ENCODE measurements at places on chromosomes 13 and 19. TPM values are rescaled to one million over a fixed set of nuclear protein-coding genes. Genes with fewer than 3 reads are reported as not detected.

DNA sequence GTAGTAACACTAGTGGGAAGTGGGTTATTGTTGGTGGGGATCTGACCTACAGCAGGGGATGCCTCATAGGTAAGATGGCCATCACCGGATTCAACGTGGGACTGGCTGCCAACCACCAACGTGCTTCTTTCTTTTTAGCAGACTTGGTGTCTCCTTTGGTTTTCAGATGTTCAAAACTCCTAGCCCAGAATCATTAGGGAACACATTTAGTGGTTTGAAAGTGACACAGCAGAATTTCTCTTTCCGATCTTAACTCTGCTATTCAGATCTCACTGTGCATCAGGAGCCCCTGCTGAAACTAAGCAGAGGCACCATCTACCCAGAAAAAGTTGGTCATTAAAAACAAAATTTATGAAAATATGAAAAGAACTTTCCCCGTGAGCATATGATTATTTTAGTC is 36.7 kb upstream of the PCDH8 start:
- DNase-seq: no peak

GRCh38 chr13:114054264-114054663 is 78.2 kb downstream of the RASA3 start:
- no peak for DNase-seq

- no peak for DNase-seq
Measured at GRCh38 chr13:58018865-58019264, 387.3 kb downstream of the PCDH17 start.

DNA sequence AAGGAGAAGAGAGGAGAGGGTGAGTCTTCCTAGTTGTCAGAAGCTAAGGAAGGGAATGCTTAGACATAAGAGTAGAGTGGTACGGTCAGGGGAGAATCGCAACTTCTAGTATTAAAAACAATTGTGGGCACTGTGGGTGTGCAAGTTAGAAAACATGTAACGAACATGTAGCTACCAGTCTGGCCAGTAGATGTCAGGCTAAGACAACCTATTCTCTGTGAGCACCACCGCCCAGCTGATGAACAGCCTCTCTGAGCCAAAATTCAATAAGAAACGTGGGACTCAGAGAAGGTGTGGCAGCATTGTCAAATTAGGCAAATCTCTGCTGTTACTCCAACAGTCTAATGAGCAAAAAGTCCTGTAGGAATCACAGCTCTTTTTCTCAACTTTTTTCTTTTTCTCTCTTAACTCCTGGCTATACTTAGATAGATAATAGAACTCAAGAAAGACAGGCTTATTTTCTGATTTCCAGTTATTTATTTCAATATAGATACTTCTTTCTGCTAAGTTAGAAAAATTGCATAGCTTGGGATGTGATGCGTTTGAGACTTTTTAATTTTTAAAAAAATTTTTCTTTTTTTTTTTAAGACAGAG is 186.2 kb downstream of the USP12 start:
- DNase-seq: no peak

DNA sequence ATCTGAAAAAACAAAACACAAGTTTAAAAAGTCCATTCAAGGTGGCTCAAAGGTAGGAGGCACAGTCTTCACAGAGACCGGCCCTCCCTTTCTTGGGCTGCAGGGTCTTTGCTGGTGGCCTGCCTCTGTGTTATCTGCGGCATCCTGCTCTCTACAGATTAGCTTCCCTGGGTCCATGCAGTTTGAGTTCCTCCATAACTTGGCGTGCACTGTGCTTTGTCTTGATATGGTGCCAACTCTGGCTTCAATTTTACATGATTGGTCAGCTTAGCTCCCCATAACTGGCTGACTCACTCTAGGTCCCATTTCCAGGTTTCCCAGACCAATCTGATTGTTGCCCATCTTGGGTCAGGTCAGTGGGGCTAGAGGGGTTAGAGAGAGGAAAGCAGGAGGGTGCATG is 41.8 kb downstream of the TPT1 start:
- no peak for DNase-seq

DNA sequence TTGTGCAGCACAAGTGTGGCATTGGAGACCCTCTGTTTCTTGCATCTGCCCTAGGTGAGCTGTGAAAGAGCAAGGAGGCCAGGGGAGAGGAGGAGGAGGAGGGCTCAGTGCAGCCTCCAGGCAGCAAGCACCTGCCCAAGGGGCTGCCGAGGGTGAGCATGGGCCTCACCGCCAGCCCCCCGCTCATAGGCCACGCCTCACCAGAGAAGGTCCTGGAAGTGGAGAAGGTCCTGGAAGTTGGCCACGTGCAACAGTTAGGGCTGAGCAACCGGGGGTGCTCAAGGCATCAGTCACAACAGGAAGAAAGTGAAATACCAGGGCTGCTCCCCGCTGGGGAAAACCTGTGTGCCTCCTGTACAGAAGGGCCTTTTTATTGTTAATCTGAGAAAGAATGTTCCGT is 168.9 kb downstream of the TEX29 start:
- DNase-seq: no peak

DNA sequence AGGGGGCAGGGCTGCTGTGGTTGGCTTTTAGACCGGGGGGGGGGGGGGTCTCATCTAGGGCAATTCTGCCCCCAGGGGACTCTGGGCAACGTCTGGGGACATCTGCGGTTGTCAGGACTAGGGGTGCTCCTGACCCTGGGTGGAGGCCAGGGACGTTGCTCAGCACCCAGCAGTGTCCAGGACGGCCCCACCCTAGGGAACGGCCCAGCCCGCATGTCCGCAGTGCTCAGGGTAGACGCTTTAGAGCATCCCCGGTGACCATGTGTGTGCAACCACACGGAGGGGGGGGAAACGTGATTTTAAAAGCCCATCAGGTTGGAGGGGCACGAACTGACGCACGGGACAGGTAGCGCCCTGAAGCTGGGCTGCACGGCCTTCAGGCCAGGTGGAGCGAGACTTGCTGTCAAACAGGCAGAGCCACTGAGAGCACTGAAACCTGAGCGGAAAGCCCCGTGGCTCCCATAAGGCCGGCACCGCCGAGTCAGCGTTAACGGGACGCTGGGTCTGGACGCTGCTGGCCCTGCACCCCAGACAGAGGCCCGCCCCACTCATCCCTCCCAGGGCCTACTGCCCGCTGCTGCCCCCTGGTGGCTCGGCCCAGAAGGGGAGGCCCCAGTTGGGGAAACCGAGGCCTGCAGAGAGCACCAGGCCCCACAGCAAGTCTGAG is 8.3 kb downstream of the CACTIN start:
- DNase-seq: no peak

GRCh38 chr19:41133260-41133659 is 19.0 kb downstream of the CYP2F1 start:
- DNase-seq: no peak

DNA sequence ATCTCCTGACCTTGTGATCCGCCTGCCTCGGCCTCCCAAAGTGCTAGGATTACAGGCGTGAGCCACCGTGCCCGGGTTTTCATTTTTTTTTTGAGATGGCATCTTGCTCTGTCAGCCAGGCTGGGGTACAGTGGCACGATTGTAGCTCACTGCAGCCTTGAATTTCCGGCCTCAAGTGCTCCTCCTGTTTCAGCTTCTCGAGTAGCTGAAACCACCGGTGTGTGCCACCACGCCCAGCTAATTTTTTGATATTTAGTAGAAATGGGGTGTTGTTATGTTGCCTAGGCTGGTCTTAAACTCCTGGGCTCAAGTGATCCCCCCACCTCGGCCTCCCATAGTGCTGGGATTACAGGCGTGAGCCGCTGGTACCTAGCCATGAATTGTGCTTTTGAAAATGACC is 5.9 kb downstream of the ADAT3 start:
- DNase-seq: no peak

DNA sequence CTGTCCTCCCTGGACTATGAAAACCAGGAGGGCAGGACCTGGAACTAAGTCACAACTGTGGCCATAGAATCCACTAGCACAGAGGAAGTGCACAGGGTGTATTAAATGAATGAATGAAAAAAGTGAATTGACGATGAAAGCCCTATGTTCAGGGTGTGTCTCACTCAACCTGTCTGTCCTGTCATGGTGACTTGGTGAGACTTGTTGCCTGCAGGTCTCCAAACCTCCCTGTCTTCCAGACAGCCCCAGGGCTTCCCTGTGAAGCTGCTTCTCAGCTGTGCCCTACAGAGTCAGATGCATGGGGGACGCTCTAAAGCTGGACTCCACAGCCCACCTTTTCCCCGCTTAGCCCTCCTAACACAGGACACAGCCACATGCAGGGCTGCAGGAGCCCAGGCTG is 4.8 kb upstream of the IGFL1 start:
- no peak for DNase-seq

- no peak for DNase-seq
Measured at GRCh38 chr19:18294467-18294864, 13.0 kb upstream of the JUND start.

DNA sequence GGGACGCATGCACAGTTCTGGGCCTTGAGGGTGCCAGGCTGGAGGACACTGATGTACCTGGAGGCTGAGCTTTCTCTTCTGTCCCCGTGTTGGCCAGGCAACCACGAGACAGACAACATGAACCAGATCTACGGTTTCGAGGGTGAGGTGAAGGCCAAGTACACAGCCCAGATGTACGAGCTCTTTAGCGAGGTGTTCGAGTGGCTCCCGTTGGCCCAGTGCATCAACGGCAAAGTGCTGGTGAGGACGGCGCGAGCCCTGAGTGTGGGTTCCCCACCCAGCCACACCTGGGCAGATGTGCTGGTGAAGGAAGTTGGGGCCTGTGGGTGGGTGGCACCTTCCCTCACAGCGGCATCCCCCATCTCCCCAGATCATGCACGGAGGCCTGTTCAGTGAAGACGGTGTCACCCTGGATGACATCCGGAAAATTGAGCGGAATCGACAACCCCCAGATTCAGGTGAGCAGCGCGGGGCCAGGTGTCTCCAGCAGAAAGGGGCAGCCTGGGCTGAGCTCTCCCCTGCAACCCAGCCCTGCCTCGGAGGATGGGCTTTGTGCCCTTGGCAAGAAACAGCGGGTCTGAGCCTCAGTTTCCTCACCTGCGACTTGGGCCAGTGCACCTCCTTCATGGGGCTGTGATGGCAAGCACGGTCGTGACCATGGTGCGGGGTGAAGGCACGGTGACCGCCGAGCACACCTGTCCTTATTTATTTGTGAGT is 26.2 kb downstream of the CCDC8 start:
- no peak for DNase-seq

GRCh38 chr19:29887442-29887855 is 54.6 kb upstream of the URI1 start:
- no peak for DNase-seq

DNA sequence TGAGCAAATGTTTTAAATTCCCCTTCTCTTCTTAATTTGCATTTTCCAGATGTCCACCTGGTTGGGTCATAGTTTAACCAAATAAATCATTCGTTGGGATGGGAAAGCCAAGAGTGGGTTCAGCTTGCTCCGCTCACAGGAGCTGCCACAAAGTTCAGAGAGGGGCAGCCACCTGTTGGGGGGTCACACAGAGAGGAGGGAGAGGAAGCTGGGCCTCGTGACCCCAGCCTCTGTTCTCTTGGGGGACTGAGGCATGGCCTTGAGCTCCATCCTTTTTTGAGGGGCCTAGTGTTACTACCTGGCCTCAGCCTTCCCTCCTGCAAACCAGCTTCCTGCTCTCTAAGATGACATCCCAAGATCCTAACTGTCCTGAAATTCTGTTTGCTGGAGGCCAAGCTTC is 2.5 kb downstream of the MEF2B start:
- DNase-seq: no peak

DNA sequence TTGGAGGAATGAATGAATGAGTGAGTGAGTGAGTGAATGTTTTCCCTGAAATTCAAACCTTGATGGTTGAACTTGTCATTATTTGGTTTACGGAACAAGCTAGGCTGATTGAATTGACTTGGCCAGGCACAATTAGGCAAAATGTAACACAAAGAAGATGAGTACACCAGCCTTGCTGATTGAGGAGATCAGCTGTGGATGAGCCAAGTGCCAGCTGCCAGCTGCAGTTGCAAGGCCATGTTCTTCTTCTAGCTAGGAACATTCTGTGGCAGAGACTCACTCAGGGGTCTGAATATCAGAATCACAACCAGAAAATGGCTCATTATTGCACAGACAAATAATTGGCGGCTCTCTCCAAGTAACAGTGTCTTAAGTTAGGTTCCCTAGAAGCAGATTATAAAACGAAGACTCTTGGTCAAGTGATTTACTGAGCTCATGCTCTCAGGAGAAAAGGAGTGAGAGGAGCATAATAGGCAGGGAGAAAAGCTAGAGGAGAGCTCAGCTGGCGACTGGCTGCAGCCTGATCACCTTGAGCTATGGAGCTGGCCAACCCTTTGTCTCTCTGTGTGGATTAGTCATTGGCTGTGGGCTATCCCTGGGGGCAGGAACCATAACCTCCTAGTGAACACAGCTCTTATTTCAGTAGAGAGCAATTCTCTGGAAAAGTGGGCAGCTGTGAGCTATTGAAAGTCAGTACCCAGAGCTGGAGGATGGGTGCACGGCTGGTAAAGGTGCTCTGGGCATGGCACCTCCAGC is 225.3 kb upstream of the SERP2 start:
- no peak for DNase-seq

DNA sequence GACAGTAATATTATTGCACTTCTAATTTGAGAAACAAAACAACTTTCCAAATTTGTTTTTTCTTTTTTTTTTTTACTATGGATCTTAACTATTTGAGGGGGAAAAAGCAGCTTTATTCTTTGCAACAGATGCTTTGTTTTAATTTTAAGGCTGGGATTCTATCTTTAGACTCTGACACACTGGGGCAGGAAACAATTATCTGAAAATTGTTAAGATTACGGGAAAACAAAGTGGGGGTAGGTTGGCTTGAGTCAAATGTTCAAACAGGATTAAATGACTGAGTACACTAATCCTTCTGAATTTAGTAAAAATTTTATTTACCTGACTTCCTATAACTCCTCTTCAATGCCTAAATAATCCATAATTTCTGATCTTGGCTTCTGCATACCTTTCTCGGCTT is 543.2 kb downstream of the SLITRK6 start:
- DNase-seq: no peak

DNA sequence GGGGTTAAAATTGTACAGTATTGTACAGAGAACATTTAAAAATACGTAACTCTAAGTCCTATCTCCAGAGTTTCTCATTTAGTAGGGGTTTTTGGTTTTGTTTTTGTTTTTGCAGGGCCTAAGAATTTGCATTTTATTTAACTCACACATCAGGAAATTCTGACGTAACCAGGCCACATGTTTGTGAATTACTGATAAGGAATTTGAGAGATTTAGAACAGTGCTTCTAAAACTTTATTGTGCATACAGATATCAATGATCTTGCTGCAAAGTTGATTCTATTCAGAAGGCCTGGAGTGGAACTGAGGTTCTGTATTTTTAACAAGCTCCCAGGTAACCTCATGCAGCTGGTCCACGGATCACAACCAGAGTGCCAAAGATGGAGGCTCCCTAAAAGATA is 49.3 kb downstream of the LIG4 start:
- no peak for DNase-seq

GRCh38 chr19:19402656-19403372 is 2.7 kb upstream of the GATAD2A start:
- no peak for DNase-seq

- no peak for DNase-seq
Measured at GRCh38 chr19:1105008-1105872, 1.4 kb downstream of the GPX4 start.

- peak; percentile 48 for DNase-seq
Measured at GRCh38 chr13:39209731-39210531, 171.7 kb downstream of the NHLRC3 start.

ACP7 gene
- polyA plus RNA-seq: 0.05 TPM

KLK12 gene
- not detected for polyA plus RNA-seq

TNNI3 gene
- not detected for polyA plus RNA-seq

PEAK3 gene
- polyA plus RNA-seq: 0.58 TPM

FAM83E gene
- 1.1 TPM for polyA plus RNA-seq

NKG7 gene
- 5.1 TPM for polyA plus RNA-seq

GNG7 gene
- polyA plus RNA-seq: 13.9 TPM

ZNF625 gene
- 1.6 TPM for polyA plus RNA-seq

WDR87 gene
- polyA plus RNA-seq: not detected
